ENCODE measurements at places on chromosomes 12 and 14.
A peak's percentile ranks its signal among the peaks of the same experiment; 100 is the strongest.

DNA sequence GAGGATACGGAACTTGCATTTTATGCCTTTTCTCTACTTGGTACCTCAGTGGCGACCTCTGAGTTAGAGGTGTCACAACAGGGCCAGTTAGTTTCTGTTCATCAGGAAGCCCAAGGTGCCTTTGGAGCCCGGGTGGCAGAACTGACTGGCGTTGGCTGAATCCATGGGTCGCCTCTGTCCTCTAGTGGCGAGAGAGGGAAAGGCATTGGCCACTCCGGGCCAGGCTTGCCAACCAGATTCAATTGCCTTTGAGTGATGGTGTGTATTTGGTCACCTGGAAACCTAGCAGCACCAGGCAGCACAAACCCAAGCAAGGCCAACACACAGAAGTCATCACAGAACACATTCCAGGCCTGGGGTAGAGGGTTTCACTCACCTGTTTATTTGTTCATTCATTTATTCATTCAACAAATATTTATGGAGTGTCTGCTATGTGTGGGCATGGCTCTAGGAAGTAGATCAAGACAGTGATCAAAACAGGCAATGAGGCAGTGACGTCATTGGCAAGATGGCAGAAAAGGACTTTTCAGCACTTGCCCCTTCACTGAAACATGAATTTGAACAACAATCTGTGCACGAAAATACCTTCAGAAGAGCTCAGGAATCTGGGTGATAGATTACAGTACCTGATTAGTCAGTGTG, 40.5 kb upstream of the KCNA5 start:
- DNase-seq: peak; percentile 68

DNA sequence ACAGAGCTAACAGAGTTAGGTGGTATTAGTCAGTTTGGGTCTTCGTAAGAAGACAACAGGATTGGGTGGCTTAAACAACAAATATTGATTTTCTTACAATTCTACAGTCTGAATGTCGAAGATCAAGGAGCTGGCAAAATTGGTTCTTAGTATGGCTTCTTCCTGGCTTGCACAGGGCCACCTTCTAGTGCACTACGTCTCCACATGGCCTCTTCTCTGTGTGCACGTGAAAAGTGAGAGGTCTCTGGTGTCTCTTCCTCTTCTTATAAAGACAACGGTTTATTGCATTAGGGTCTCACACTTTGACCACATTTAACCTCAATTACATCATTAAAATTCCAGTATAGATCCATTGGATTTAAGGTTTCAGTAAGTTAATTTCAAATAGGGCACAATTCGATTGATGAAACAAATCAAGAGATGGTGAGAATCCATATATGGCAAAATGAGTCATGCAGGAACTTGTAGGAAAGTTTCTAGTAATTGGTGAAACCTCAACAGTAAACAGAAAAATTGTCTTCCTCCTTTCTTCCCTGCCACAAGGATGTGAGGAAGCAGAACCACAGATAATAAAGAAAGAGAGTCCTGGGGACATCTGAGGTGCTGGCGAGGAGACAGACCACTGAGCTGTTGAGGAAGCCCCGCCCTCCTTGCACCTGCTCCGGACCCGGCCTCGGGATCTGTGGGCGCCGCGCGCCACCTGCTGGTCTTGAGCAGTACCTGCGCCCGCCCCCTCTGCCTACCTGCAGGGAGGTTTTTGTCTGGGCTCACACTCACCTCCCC, 846.7 kb downstream of the TMEM121 start:
- DNase-seq: peak; percentile 89

DNA sequence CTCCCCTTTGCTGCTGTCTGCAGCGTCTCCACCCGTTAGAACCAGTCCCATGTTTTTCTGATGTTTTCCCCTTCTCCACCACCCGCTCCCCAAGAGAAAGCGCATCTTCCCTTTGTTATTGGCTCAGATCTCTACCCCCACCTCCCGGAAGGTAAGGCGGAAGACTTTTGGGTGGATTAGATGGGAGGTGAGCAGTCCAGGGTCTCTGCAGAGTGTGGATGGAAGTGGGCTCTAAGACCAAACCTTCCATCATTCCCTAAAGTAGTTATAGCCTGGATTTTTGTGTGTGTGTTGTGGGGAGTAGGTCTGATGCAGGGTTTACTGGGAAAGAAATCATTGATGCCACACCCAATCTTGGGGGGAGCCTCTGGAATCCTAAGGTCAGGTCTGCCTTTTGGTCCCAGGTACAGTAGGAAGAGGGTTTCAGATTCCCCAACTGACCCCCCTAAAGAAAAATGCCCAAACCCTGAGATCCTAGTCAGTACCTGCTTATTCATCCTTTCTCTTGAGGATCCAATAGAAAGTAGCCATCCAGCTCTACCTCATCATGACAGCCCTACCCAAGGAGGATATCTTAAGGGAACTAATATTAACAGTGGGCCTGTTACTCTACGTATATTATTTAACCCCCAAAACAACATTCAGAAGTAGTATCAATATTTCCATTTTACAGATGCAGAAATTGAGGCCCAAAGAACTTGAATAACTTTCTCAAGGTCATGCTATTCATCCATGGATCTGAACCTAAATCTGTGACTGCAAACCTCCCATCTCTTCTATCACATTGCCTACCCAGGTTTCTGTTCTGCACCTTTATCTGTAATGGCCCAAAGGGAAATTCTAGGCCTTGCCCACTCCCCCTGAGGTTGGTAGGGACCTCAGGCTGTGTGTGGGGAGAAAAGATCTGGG, 1.1 kb downstream of the KIF5A start:
- DNase-seq: no peak

GRCh38 chr14:59753512-59753911, 117.1 kb downstream of the RTN1 start:
- no peak for DNase-seq

DNA sequence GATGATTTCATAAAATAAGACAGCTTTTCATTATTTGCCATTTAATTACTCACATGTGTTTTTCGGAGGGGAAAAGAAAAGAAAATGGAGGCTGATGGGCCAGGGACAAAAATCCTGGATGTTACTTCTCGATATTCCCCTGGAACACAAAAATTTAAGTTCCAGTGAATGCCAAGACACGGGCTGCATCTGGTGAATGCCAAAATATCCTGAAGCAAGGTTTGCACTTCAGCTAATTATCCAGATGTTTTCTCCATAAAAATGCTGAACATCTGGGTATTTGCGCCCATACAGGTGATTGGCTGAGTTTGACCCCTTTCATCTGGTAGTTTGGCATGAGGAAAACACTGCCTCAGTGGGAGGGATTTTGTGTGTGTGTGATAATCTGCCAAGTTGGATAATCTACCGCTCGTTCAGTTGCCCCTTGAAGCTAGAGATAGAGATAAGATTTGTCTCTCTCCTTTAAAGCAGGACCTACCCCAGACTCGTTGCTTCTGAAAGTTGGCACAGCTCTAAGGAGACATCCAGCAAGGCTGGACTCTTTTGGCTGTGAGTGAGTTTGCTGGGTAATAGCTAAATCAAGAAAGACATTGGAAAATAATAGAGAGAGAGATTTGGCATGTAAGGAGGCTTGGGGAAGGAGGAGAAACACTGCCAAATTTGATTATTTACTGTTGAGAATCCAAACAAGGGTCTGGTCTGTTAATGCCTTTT, 390.0 kb downstream of the EGLN3 start:
- no peak for DNase-seq

GRCh38 chr14:55546212-55546874, 33.7 kb upstream of the KTN1 start:
- DNase-seq: no peak

GRCh38 chr14:53278602-53279506, 125.7 kb upstream of the DDHD1 start:
- DNase-seq: no peak

GRCh38 chr12:53340398-53340797, 4.2 kb upstream of the SP7 start:
- no peak for DNase-seq

- DNase-seq: no peak
Observed at GRCh38 chr12:82279536-82280058, 78.6 kb downstream of the CCDC59 start.
